Type B pancreatic cell (in vitro differentiated cells): ENCODE measurements at places on chromosomes 4 and X. TPM values are rescaled to one million over a fixed set of nuclear protein-coding genes. Genes with fewer than 3 reads are reported as not detected.

Gene INTU
- 11.8 and 20.7 TPM in 2 replicates for total RNA-seq

Gene PLAC1
- 0.43 TPM in 1 of 2 replicates, not detected in the other for total RNA-seq

Gene CT47B1
- total RNA-seq, result not detected in 2 replicates

Gene TMSB15C
- total RNA-seq, result 4.4 and 16.5 TPM in 2 replicates

Gene KIT
- 5.5 and 19.5 TPM in 2 replicates for total RNA-seq

Gene CXCL3
- total RNA-seq, result 5.2 and 5.9 TPM in 2 replicates

Gene AMER1
- total RNA-seq, result 8.9 and 11.7 TPM in 2 replicates

Gene NKX6-1
- total RNA-seq, result 14.4 and 14.9 TPM in 2 replicates

Gene CXCL11
- not detected in 2 replicates for total RNA-seq

GRCh38 chrX:128439159-128439558 lies 387.0 kb upstream of the ACTRT1 start:
- no peak for DNase-seq

GRCh38 chr4:158865520-158866177 lies 96.8 kb downstream of the FNIP2 start:
- DNase-seq, result no peak

GRCh38 chrX:103356858-103357257 lies 552 bp downstream of the TCEAL9 start:
- DNase-seq, result no peak

GRCh38 chr4:98648602-98649001 lies 9.8 kb downstream of the TSPAN5 start:
- DNase-seq, result no peak

- no peak for DNase-seq
These were observed 8.8 kb downstream of the FSTL5 start for GRCh38 chr4:162154862-162155540.

DNA sequence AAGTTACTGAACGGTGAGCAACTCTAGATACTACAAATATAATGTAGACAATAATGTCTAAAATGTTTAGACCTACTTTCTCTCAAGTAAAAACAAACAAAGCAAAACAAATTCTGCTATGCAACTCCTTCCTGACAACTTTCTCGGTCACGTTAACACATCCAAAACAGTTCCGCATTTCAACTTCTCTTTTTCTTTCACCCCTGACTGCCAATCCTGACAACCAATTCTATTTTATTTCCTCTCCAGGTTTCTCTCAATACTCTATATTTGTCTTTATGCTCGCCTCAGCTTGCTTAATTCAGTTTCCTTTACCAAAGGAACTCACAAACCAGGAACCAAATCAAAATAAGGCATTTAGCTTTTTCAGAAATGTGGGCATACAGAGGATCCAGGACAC lies 513.0 kb downstream of the FSTL5 start:
- DNase-seq, result no peak

- no peak for DNase-seq
These were observed 12.1 kb upstream of the ING2 start for GRCh38 chr4:183492791-183493222.

DNA sequence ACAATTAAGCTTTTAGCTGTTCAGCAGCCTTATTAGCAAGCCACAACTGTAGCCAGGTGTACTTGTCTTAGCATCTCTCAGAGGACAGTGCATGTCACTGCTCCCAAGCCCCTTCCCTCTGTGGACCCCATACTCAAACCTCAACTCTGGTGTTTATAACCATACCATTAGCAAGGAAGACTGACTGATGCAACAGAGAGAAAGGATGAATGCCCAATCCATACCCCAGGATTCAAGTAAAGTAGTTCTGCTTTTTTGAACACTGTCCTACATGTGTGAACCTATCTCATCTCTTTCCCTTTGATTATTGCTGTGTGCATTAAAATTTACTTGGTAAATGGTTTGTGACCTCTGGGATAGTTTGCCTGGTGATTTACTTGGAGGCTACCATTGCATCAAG lies 22.8 kb upstream of the CYBB start:
- DNase-seq, result no peak

- no peak for DNase-seq
These were observed 136.2 kb upstream of the HCCS start for GRCh38 chrX:10974920-10975319.

DNA sequence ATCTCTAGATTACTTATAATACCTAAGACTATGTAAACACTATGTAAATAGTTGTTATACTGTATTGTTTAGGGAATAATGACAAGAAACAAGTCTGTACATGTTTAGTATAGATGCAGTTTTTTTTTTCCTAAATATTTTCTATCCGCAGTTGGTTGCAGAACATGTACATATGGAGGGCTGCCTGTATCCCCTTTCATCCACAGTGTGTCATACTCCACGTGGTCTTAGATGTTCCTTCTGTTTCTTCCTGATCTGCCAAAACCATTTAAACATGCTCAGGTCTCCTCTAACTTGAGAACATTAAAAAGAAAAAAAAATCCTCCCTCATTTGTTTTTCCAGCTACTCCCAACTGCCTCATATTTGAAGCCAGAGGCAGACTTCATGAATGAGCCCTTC lies 14.0 kb downstream of the OCIAD1 start:
- no peak for DNase-seq

DNA sequence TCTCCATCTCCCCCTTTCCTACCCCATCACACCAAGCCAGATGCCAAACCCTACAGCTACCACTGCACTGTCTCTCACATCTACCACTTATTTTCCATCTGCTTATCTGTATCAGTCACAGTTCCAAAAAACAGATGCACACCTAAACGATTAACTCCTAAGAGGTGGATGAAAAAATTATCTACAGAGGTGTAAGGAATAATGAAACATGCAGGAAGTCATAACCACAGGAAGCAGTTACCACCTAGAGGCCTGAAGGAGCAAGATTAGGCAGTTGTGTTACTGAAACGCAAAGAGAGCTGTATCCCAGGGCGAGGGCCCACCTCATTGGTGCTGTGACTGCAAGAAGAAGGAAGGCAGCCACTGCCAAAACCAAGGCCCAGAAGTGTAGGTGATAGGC lies 87.8 kb upstream of the FAM241A start:
- no peak for DNase-seq

DNA sequence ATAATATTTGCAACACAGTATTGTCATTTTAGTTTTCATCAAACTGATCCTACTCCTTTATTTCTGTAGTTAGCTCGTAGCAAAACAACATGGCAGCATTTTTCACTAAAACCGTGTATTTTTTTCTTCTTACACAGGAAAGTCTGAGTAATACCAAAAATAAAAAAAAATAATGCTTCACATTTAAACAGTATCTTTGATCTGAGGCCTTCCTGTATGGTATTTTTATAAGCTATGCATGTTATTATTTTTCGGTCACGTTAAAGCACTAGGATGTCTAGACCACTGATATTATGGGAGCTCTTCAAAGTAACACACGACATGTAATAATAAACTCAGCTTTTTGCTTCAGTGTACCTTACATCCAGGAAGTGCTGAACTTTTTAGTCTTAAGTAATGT lies 94.1 kb upstream of the SRD5A3 start:
- no peak for DNase-seq

DNA sequence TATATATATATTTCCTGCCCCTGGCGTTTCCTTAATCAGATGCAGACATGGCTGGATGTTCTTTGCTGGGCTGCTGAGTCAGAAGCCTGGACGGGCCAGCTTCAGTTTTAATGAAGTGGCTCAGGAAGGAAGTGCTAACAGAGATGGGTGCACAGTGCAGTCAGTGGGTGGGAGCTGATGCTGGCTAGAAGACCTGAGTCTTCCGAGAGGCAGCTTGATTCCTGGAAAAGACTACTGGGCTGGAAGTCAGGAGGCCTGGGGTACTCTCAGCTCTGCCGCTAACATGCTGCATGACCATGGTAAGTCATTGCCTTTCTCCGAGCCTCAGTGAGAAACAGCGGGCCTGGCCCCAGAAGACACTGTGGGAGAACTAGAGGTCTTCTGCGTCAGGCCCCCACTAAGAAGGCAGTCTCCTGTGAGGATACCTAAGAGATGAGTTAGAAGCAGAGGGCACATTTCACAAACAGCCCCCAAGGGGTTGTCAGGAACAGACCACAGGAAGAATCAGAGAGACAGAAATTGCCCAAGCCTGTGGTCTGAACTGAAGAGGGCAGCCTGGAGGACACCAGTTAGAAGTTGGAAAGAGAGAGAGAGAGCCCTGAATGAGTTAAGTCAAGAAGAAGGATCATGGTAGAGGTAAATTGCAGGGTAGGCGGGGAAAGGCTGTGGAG lies 8.3 kb upstream of the CD40LG start:
- no peak for DNase-seq

GRCh38 chr4:100838286-100838685 lies 320.5 kb upstream of the EMCN start:
- DNase-seq, result no peak

GRCh38 chr4:189779281-189779980 lies 161.2 kb upstream of the FRG1 start:
- no peak for DNase-seq

DNA sequence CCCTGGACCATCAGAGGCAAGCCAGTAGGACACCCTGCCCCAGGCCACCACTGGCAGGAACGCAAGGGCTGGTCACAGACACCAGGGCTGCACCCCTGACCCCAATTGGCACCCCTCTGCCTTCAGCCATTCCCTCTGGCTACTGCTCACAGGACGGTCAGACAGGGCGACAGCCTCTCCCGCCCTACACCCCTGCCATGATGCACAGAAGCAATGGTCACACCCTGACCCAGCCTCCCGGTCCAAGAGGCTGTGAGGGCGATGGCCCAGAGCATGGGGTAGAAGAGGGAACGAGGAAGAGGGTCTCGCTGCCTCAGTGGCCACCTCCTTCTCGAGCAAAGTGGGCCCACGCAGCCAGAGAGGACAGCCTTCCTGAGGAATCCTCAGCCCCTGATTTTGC lies 143.5 kb downstream of the SOWAHB start:
- DNase-seq, result no peak

DNA sequence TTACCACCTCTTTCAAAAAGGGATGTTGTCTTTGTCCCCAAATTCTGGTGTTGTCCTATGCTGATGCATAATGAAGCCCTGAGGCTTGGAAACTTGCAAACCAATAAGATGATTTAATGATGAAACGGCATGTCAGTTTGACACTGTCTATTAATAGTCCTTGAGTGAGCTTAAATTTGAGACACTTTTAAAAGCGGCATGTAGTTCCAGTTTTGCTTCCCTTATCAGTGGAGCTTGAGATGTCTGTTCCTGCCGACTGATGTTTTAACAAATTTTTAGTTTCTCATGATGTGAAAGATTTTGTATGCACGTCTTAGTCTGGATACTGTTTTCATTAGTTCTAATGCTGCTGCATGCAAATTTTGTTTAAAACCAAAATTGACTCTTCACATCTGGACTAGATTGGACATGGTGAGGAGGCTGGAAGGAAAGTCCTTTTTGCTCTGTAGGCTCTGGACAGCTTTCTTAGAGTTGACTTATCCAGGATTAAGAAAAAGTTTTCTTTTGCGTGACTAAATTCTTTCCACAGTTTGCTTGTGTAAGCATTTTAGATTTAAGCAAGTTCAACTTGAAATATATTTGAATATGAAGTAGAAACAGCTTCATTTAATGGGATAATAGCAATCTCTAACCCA lies 11.7 kb downstream of the C1GALT1C1 start:
- no peak for DNase-seq

DNA sequence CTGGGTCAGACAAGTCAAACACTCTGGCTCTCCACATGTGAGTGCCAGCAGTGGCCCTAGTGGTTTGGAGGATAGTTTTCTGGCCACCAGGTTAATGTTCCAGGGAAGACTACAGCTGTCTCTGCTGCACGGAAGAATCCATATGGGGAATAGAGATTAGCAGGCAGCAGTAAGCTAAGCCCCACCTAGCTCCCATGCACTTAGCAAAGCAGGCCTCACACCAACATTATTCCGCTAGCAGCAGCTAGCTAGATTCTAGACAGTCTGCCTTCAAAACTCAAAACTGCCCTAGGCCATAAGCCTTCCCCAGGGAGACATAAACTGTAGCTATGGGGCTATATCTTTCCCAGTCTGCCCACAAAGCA lies 203.4 kb downstream of the CHIC1 start:
- DNase-seq, result no peak

GRCh38 chrX:13666836-13667235 lies 13.9 kb downstream of the TCEANC start:
- no peak for DNase-seq

DNA sequence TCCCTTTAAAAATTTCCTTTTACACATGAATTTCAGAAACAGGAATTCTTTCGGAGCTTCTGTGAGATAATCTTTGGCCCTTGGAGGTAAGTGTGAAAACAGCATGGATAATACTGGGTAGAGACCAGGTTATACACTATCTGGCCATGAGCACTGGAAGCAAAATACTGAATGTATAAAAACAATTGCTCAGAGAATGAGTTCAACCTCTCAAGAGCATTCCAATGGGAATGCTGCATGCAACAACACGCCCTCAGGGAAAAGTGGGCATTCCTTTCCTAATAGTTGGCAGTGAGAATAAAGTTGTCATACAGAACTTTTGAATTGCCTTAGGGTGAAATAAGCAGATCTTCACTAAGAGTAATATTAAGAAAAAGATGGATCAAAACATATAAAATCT lies 574.8 kb upstream of the DIPK2B start:
- DNase-seq, result no peak

GRCh38 chrX:51606446-51606845 lies 12.3 kb downstream of the CENPVL3 start:
- no peak for DNase-seq

DNA sequence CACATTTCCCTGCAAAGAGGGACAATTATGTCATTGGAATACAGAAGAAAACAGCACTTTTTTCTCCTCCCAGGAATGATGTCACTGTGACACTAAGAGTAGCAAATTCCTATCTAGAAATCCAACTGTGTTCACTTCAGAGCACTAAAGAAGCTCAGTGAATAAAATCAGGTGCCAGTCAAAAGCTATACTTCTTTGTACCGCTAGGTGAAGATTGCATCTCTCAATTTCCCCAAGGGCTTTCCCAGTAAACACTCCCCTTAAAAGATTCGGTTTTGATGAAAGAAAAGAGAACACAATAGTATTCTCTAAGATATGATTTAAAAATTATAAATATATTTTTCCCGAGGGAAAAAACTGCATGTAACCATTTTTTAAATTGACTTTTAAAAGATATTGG lies 104.7 kb upstream of the MID1 start:
- no peak for DNase-seq

DNA sequence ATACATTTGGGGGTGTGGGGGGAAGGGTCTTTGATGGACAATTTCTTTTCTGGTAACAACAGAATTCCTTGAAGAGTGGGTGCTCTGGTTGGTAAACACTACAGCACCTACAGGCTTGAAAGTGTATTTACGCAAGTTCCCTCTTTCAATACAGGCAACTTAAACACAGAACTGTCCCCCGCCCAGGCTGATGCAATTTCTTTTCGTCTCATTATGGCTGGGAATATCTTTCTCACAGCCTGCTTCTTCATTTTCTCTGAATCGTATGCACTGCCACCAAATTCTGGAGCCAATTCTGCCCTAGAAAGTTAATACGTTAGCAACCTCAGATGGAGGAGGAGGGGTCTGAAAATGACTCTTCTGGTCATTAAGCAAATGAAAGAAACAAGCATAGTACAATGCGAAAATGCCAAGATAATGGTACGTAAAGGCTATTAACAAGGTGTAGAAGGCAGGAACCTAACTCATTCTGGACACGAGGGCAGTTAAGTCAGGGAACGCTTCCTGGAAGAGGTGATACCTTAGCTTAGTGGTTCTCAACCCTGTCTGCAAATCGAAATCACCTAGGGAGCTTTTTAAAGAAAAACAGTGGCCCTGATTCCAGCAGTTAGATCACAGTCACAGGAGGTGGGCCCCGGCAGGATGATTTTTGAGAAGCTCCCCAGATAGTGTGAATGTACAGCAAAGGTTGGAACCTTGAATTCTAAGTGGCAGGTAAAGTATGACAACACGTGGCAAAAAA lies 1.0 kb downstream of the AGA start:
- DNase-seq, result no peak
